Esophagus squamous epithelium (tissue), 5 donors: ENCODE measurements at places on chromosomes 7 and 10.

DNA sequence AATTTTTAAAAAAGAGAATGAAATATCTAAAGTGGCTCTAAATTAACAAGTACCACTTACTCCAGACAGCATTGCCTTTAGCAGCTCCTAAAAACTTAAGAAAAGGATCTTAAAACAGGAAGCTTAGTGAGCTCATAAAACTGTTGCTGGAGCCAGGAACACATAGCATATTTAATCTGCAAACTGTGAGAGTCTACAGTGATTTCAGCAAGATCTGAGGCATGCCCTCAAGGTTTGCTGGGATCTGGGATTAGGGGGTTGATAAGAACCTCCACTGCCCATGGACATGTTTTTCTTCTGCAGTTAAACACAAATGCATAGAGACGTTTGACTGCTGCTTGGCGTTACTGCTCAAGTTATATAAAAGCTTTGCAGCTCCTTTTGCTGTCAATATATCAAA, 3.8 kb downstream of the GLI3 start:
- no peak for DNase-seq

DNA sequence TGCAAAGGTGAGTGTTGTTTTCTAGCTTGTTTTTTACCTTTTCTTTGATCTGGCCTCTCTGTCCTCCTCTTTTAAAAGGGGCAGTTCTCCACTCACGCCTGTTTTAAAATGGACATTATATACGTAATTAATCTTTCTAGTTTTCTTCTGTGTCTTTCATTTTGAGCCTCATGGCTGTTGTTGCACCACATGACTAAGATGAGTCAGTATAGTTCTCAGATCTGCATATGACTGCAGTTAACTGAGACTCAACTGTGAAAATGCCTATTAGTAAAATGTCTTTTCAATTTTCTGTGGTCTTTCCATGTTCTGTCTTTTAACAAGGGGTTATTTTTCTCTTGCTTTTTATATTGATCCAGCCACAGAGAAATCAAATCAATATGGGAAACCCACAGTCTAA, 296.1 kb downstream of the CDK14 start:
- no peak for DNase-seq

DNA sequence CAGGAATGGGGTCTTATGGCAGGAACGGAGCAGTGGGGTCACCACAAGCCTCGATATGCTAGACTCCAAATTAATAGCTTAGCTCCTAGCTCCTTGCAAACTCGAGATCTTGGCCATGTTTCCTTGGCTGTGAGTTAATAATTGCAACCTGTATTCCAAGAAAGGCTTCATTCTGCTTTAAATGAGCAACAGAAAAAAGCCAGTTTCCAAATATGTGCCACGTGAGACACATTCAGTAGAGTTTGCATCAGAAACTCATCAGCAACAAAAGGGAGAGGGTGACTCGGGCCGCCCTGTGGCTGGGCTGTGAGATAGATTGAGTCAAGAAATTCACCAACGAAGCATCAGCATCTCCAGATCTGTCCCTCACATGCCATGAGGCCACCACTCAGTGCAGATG, 112.0 kb downstream of the NPTX2 start:
- no peak for DNase-seq

GRCh38 chr7:126657599-126658358, 595.0 kb downstream of the GRM8 start:
- no peak for DNase-seq

- no peak for DNase-seq
Observed at GRCh38 chr10:60123668-60124067, 217.3 kb upstream of the CCDC6 start.

GRCh38 chr10:133110133-133110532, 22.4 kb downstream of the ADGRA1 start:
- no peak for DNase-seq

DNA sequence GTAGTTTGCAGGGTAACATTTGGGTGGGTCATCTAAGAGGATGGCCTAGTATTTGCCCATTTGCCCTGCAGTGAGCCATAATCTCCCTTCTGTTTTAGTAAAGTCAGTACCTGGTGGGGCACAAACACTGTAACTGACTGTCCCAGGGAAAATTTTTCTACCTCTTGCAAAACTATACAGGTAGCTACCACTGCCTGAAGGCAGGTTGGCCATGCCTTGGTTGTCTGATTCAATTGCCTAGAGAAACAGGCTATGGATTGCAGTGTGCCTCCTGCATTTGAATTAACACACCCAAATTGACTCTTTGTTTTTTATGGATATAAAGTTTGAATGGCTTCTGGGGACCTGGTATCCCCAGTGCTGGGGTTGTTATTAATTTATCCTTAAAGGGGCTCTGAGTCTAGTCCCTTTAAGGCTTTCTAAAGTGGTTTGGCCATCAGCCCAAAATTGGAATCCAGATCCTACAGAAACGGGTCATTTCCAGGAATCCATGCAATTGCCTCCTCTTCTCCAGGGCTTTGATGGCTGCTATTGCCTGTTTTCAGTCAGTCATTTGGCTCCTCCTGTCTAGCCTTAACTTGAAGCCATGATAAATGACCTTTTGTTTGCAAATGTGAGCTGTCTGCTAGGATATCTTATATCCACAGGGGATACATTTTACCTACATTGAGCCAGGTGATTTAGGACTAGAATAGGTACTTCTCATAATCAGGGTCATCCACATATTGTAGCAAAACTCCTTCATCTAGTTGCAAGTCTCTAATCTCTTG, 89.1 kb downstream of the STRA8 start:
- DNase-seq, result no peak

DNA sequence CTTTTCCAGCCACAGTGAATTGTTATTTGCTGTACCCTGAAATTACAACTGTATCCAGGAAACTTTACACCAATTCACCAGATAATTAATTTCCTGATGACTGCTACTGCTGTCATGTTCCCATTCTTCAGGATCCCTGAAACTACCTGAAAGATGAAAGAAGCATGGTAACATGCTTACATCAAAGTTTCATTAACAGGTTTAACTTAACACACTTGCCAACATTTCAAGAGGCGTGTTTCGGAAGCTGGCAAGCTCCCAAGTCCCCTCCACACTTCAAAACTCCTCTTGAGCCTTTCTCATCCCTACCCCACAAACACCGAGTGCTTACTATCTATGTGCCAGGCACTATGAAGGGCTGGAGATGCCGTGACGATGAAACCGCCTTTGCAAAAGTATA, 88.6 kb downstream of the MPP7 start:
- no peak for DNase-seq

DNA sequence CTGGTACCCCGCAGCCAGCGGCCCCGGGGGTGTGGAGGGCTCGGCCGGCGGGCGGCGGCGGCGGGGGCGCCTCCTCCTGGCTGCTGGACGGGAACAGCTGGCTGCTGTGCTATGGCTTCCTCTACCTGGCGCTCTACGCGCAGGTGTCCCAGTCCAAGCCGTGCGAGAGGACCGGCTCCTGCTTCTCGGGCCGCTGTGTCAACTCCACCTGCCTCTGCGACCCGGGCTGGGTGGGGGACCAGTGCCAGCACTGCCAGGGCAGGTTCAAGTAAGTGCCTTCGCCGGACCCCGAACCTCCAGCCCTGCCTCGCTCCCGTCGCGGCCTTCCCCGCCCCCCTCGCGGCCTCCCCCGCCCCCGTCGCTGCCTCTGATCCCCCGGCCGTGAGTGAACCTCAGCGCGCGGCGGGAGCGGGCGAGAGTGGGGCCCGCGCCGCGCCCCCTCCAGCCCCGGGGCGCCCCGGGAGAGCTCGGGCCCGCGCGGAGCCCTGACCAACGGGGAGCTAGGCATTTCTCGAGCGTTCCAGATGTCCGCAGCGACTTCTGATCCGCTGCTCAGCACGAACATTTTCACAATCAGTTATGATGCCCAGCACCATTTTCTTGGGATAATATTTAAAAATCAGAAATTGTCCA, 727 bp downstream of the ATRNL1 start:
- DNase-seq, result no peak

GRCh38 chr7:43834463-43835251, 34.7 kb downstream of the MRPS24 start:
- DNase-seq, result no peak

GRCh38 chr10:2919016-2919415, 148.3 kb upstream of the PFKP start:
- DNase-seq, result no peak

DNA sequence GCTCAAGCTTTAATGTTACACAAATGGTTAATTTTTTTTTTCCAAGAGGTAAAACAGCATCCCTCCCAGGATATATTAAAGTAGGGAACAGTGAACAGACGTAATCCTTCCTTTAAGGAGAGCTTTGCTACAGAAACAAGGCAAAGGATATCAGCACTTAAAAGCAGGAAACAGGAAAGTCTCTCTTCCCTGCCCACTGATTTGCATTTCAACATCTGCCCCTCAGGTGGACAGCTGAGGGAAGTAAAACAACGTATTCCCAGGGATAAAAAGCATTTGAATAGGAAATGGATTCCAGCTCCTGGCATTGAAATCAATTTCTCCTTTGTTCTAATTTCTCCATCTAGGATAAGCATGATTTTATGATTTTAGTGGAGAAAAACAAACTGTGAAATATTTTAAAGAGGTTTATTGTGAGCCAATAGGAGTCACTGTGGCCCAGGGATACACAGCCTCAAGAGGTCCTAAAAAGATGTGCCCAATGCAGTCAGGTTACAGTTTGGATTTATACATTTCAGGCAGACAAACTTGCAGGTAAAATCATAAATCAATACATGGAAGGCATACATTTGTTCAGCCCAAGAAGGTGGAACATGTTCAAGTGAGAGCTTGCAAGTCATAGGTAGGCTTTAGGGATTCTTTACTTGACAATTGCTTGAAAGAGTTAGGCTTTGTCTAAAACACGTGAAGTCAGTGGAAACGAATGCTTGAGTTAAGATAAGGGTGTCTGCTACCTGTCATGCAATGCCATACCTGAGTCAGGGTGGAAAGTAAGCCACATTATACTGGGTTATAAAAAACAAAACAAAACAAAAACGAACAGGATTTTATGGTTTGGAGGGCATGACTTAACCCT, 286.2 kb upstream of the VWC2 start:
- no peak for DNase-seq

GRCh38 chr10:68346774-68347173, 14.0 kb upstream of the PBLD start:
- DNase-seq, result no peak

DNA sequence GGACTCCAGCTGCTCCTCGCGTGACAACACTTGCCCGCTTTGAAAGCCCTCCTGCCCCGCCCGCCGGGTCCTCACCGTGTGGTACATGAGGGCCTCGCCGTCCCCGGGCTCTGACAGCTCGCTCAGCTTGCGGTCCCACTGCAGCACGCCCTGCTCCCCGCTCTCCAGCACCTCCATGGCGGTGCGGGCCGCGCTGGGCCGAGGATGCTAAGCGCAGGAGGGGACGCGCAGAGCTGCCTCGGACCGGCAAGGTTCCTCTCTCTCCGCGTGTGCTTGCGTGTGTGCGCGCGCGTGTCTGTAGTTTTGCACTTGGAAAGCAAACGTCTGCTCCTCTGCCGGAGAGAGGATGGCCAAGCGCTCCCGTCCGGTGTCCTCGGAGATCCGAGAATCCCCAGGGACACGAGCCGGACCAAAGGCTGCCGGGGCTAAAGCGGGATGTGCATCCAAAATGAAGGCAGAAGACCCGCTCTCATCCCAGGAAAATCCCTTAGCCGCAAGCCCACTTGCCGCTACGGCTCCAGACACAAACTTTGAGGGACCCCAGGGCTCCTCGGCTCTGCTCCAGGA, at the start of gene CREB3L2:
Gene CREB3L2, minus strand, starts transcription at position 558 of the 567 bp plus-strand sequence. Its CDS starts 381 bp downstream, at position 177.
- peak; percentile 45 for DNase-seq

DNA sequence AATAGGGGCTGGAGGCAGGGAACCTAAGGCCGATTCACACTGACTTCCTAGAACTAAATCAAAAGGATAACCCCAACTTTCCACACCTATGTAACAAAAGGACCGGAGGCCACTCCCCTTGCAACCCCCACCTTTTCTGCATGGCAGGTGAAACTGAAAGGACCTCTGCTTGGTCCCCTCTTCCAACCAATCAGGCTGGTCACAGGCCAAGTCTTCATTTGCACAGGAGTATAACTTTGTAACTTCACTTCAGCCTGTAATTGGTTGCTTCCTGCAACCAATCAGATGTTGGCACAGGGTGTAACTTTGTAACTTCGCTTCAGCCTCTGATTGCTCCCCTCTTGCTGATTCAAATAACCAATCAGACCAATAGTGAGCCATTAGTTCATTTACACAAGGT, 190.0 kb downstream of the FAM107B start:
- no peak for DNase-seq

- DNase-seq, result no peak
Observed at GRCh38 chr10:24706479-24707118, 17.1 kb downstream of the ARHGAP21 start.

DNA sequence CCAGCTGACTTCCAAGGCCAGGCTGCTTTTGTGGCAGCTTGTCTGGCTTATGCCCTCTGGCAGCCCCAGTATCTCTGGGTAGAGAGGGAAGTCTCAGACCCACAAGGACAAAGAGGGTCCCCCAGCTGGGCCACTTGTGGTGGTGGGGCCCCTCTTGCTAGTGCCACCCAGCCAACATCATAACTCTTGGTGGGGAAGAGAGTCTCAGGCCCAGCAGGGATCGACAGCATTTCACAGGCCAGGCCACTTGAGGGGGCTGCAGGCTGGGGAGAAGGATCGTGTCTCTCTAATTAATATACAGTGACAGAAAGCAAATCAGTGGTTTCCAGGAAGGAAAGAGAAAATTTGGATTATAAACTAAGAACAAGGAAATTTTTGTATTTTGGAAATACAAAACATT, 76.0 kb downstream of the TYW1B start:
- no peak for DNase-seq

- no peak for DNase-seq
Observed at GRCh38 chr10:100710151-100710871, 35.1 kb upstream of the PAX2 start.

- no peak for DNase-seq
Observed at GRCh38 chr7:3259711-3260400, 41.2 kb upstream of the SDK1 start.

DNA sequence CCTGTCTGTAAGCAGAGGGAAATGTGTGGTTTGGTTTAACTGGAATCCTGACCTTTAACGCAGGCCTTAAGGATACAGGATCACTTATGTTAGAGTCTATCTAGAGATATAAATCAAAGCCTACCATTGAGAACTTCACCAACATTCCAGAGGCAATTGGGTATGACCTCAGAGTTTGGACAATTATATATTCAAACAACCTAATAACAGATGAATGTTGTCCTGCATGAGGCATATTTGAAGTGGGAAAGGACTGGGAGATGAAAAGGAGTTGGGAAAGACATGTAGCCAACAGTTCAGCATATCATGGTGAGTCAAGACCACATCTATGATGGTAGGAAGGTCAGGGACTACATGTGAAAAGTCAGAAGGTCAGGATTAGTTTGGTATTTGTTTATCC, 274.2 kb downstream of the DOCK4 start:
- DNase-seq, result no peak

DNA sequence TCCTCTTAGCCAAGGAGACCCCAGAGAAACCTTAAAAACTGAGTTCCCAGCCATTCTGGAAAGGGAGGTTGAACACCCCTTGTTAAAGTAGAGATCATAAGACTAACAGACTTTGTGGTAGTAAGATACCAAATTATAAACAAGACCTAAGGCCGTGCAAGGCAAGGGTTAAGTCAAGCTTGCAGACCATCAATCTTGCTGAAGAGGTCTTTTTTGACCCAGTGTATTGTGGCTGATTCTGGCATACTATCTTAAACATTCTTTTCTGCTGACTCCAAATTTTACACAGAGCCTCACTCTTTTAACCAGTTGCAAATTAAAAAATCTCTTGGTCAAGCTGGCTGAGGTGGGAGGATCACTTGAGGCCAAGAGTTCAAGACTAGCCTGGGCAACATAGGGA, 1.2 kb upstream of the TBRG4 start:
- DNase-seq, result no peak
